ENCODE measurements at places on chromosomes 12 and 14.

GRCh38 chr14:93263416-93263815 lies 56.4 kb downstream of the UBR7 start:
- no peak for DNase-seq

DNA sequence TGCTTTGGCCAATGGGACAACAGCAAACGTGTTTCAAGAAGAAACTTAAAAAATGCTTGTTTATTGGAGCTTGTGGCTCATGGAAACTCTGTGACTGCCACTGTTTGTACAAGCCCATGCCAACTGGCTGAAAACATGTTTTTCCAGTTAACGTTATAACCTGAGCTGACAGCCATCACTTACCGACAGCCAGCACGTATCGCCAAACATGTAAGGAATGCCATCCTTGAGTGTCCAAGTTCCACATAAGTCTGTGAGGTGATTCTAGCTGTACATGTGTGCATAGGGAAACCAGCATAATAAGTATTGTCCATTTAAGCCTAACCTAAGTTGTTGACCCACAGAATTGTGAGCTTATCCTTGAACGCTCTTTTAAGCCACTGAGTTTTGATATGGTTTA lies 596.9 kb downstream of the TRHDE start:
- DNase-seq = no peak

DNA sequence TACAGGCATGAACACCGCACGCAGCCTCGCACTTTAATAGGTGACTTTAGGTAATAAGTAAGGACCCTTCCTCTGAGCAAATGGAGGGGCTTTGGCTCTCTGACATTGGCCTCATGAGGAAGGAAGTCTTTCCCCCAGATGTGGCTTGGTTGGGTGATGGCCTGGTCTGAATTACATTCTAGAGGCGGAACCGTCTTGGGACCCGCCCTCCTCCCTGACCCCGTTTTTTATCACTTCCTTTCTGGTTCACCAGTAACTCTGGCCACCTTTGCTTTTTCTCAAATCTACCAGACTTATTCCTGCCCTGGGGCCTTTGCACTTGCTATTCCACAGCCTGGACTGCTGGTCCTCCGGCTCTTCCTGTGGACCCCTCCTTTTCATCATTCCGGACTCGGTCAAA lies 13.4 kb downstream of the ALDH2 start:
- no peak for DNase-seq

DNA sequence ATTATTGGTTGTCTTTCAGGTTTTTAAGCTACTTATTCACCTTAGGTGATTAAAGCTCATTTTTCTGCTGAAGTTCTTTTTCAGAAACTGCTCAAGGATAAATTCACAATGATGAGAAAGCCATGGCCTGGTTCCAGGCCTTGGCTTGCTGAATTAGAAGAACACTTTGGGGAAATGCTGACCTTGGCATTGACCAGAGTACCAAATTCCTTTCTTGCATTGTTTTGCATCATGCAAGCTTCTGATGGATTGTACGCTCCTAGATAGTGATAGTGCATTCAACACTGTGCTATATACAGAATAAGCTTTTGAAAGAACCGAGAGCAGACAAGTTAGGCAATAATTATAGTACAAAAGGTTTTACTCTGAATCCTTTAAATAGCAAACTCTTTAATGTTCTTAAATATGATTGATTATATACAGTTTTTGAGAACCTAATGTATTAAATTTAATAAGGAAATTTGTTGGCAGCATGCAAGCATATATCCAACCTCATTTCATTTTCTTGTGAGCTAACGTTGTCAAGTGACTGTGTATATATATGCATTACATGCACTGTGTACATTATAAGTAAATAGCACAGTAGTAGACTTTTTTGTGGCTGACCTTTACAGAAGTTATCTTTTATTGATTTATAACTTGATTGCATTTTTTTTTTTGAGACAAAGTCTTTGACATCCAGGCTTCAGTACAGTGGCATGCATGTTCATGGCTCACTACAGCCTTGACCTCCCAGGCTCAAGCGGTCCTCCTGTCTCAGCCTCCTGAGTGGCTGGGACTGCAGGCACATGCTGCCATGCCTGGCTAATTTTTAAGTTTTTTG lies 99.2 kb downstream of the DIP2B start:
- DNase-seq = no peak

DNA sequence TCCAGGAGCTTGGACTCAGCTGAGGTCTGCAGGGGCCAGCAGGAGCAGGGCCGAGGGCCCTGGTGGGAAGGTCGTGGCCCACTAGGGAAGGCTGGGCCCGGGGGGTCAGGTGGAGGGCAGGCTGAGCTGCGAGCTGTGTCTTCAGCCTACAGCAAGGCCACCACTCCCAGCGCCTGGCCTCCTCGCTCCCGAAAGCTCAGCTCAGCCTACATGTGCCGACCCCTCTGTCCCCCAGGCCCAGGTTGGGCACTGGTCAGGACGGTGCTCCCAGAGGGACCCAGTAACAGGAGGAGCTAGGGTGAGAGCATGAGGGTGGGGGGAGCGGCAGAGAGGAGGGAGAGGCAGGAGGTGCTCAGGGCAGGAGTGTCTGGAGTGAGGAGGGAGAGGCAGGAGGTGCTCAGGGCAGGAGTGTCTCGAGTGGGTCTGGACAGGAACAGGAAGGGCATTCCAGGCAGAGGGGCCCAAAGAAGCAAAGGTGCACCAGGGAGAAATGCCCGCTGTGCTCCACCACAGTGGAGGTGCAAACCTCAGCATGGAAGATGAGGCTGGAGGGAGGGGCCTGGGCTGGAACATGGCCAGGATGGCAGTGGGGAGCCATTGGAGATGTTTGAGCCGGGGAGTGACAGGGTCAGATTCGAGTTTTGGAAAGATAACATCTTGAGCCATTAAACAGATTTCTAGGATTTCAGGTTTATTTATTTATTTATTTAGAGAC lies 29.1 kb upstream of the GPR132 start:
- DNase-seq = no peak

GRCh38 chr12:18750085-18750484 lies 12.2 kb downstream of the CAPZA3 start:
- no peak for DNase-seq

- no peak for DNase-seq
These were observed 49.2 kb downstream of the GALNT4 start for GRCh38 chr12:89475203-89475990.

- no peak for DNase-seq
These were observed 29.6 kb upstream of the NTF3 start for GRCh38 chr12:5402009-5402935.
